T-helper 2 cell treated with Interferon-gamma antibody and Interleukin-4, amounts not matched to agents 100 ng/mL and 5 ng/mL, for 36 hours (primary cell): ENCODE measurements at places on chromosomes 1 and 21. TPM values are rescaled to one million over a fixed set of nuclear protein-coding genes. Genes with fewer than 3 reads are reported as not detected.

The NES gene
- total RNA-seq = not detected in 2 replicates

The F5 gene
- total RNA-seq = 8.2 and 9.1 TPM in 2 replicates

The SLC44A3 gene
- 0.30 TPM in 1 of 2 replicates, not detected in the other for total RNA-seq

The FHL3 gene
- 14.7 and 16.3 TPM in 2 replicates for total RNA-seq

The PDZK1IP1 gene
- total RNA-seq = not detected in 2 replicates

The RHBDL2 gene
- not detected in 2 replicates for total RNA-seq

The MAD2L2 gene
- 59.0 and 60.2 TPM in 2 replicates for total RNA-seq

The PSMD4 gene
- 188 and 192 TPM in 2 replicates for total RNA-seq

The BCAS2 gene
- 44.7 and 45.7 TPM in 2 replicates for total RNA-seq

The COPA gene
- 141 and 152 TPM in 2 replicates for total RNA-seq

The AHCTF1 gene
- 36.2 and 40.9 TPM in 2 replicates for total RNA-seq

The NMNAT2 gene
- 0.05 TPM in 1 of 2 replicates, not detected in the other for total RNA-seq

The INKA2 gene
- 3.0 and 4.0 TPM in 2 replicates for total RNA-seq

The OPTC gene
- not detected in 2 replicates for total RNA-seq

The PTPN22 gene
- 66.9 and 68.7 TPM in 2 replicates for total RNA-seq

The PEX11B gene
- total RNA-seq = 29.8 and 31.3 TPM in 2 replicates

The OLIG2 gene
- not detected in 2 replicates for total RNA-seq

The TMCO2 gene
- 0.32 TPM in 1 of 2 replicates, not detected in the other for total RNA-seq

The KCNA2 gene
- total RNA-seq = 1.7 and 1.8 TPM in 2 replicates

The ELAPOR1 gene
- total RNA-seq = 5.6 and 5.9 TPM in 2 replicates

The PTPN14 gene
- total RNA-seq = 20.6 and 20.7 TPM in 2 replicates
